SJCRH30 (cell line): ENCODE measurements at places on chromosomes 5 and 9.

DNA sequence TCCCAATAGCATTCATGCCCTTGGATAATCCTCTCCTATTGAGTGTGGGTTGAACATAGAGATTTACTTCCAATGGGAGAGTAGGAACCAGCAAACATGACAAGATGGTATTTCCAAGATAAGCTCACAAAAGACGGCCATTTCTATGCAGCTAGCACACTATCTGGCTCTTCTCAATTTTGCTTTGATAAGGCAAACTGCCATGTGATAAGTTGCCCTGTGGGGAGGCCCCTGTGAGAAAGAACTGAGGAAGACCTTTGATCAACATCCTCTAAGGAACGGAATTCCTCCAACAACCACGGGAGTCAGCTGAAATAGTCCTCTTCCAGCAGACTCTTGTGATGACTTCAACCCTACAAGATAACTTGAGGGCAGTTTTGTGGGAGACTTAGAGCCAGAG is 211.9 kb upstream of the TRPM3 start:
- no peak for DNase-seq

DNA sequence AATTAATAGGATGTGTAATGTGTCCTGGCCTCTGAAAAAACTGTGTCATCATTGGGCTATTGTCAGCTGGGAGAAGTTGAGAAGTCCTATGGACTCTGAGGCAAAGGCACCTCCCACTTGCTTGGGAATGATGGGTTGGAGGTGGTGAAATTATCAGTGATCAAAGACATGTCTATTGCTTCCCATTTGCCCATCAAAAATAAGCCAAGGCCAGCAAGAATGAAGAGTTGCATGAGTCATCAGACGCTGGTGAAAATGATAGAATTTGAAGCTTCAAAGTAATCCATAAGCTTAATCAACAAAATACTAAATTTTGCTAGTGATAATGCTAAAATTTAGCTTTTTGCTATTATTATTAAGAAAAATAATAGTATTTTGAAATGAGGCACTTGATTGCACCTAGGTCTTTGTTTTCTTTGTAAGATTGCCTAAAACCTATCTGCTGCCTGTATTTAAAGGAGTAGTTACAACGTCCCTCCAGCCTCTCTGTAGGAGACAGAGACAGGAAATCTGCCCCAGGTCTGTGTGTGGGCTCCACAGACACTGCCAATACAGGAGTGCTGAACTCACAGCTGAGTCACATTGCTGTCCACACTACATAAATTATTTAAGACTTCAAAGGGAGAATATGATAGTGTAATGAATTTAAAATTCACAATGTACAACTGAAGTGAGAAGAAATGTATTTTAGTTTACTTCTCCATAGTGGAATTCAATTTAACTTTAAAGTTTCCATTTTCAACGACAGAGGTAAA is 48.4 kb upstream of the APC start:
- peak; percentile 56 for DNase-seq

DNA sequence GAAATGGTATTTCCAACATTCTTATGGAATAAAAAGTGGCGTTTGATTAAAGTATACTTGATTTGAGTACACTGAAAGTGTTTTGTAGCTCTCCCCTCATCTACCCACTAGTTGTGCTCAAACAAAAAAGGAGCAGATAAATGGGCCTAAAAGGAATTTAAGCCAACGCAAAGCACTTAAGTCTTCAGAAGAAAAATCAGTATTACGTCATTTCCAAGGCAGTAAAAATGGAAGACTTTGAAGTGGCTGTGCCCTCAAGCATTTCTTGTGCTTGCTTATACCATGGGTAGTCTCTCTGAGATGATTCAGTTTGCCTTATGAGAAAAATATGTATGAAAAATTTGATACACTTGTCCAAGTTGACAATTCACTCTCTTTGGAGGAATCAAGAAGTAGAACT is 279.9 kb upstream of the CD180 start:
- DNase-seq, result peak; percentile 3

DNA sequence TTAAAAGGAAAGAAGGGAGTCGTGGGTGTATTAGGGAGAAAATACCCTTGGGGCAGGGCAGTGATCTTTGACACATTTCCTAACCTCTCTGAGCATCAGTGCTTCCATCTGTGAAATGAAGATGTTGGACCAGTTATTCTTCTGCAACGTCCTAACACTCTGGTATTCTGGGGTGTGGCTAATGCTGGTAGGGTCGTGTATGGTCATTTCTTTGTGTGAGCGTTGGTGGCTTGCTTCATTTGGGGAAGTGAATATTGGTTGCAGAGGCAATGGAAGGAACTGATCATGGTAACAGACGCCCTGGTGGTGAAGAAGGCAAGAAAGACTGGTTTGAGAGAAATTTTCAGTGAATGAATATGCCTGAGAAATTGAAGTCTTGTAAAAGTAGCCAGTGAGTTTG is 67.9 kb upstream of the TTC23L start:
- no peak for DNase-seq

- DNase-seq, result no peak
Measured at GRCh38 chr5:141150224-141150992, 551 bp downstream of the PCDHB6 start.
